ENCODE measurements at places on chromosomes 2 and 18.

DNA sequence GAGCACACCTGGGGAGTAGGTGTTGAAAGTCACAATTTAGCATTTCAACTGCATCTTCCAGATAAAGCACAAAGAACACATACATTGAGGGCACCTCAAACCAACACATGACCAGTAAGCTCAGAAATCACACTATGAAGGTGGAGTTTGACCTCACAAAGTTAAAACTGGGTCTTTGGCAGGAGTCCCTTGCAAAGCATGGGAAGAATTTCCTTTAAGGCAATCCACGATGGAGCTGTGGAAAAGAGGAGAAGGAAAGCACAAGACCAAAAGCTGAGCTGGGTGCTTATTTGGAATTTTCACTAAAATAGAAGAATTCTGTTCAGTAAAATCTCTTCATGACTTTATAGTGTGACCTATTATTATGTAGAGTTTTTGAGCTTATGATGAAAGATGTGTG lies 212.9 kb upstream of the APCDD1 start:
- no peak for DNase-seq

- DNase-seq: no peak
These were observed 158.8 kb upstream of the HDAC4 start for GRCh38 chr2:239559417-239560261.

GRCh38 chr18:74457725-74458421 lies 765 bp upstream of the DIPK1C start:
- DNase-seq: no peak

- no peak for DNase-seq
These were observed 172.3 kb downstream of the ICOS start for GRCh38 chr2:204108781-204109295.
